ENCODE measurements at places on chromosomes 4 and X.
A peak's percentile ranks its signal among the peaks of the same experiment; 100 is the strongest.

DNA sequence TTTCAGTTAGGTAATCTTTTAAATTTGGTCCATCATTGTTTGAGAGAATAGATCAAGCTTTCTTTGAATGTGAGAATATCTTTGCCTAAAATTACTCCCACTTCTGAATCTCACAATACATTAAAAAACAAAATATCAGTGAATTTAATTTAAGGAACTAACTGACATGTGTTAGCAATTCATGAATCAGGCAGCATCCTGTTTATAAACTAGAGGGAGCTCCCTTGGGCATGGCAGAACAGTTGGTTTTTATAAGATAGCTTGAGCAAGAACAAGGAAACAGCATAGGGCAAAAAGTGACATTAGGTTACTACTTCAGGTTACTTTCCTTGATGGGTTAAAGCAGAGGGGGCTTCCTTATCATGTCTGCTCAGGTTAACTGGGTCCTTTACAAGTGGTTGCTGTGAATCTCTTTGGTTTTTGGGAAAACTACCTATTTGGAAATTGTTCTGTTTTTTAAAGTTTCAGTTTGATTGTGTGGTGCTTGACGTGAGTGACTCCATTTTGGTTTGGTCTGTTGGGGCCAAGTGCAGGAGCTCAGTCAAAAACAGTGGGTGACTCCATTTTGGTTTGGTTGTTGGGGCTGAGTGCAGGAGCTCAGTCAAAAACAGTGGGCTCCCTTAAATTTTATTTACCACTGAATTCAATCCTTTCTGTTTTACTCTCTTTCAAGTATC is 68.0 kb downstream of the PPEF2 start:
- DNase-seq: no peak

- DNase-seq: no peak
Observed at GRCh38 chr4:15167743-15168142, 165.5 kb downstream of the CPEB2 start.

DNA sequence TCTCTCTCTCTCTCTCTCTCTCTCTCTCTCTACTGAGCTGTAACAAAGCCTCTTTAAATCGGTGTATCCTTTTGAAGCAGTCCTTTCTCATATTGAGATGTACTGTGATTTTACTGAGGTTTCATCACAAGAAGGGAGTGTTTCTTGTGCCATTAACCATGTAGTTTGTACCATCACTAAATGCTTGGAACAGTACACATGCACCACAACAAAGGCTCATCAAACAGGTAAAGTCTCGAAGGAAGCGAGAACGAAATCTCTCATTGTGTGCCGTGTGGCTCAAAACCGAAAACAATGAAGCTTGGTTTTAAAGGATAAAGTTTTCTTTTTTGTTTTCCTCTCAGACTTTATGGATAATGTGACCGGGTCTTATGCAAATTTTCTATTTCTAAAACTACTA is 37.2 kb downstream of the HPF1 start:
- DNase-seq: no peak

- DNase-seq: no peak
Observed at GRCh38 chrX:6783912-6784311, 249.0 kb upstream of the VCX3A start.

GRCh38 chrX:71652405-71652804 is 14.9 kb upstream of the LOC101059915 start:
- no peak for DNase-seq

- no peak for DNase-seq
Observed at GRCh38 chrX:69293776-69294601, 128.7 kb upstream of the PJA1 start.

DNA sequence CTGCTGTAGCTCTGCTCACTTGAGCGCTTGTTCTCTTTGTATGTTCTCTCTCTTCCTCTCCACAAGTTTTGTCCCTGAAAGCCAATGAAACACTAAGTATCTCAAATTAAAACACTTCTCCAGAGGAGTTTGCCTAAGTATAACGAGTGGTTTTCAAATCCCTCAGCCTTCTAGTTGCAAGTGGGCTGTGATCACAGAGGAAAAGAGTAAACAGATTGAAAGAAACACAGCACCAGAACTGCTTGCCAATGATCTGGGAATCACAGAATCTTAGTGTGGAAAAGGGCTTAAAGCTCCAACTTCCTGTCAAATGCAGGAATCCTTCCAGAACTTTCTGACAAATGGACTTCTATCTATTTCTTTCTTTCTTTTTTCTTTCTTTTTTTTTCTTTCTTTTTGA is 4.8 kb upstream of the PRSS12 start:
- DNase-seq: no peak

DNA sequence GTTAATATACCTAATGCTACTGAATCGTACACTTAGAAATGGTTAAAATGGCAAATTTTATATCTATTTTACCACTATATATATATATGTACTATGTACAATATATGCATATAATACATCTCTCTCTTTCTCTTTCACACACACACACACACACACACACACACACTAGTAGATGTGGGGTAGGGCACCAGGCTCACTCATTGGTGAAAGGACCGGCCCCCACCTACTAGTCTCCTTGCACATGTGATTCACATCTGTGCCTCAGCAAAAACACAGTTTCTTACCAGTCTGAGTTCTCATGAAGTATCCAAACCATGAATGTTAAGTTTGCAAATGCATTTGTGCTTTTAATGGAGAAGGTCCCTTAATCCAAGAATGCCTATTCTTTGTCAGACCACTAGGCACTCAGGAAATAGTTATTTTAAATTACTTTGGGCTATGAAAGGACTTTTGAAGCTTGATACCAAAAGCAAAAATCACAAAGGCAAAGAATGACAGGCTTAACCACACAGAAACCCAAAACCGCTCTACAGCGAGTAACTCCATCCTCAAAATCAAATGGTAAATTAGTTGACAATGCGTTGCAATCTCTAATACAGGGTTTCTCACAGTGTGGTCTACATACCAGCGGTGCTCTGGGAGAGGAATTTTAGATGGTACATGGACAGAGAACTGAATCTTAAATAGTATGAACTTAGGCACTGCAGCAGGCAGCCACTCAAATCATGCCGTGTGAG is 5.8 kb downstream of the TSC22D3 start:
- DNase-seq: no peak

DNA sequence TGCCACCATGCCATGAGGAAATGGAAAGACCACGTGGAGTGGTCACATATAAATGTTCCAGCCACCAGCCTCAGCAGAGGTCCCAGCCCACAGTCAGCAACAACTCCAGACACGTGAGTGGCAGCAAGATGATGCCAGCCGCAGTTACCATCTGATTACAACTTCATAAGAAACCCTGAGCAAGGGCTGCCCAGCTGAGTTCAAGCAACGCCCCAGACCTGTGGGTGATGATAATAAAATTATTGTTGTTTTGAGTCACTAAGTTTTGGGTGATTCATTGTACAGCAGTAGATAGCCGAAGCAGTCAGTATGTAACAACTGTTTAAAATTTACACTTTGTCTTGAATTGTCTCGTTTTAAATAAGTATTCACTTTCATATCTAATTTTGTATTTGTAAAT is 5.8 kb upstream of the CCNG2 start:
- DNase-seq: no peak

- no peak for DNase-seq
Observed at GRCh38 chr4:141657550-141658250, 21.3 kb downstream of the IL15 start.

DNA sequence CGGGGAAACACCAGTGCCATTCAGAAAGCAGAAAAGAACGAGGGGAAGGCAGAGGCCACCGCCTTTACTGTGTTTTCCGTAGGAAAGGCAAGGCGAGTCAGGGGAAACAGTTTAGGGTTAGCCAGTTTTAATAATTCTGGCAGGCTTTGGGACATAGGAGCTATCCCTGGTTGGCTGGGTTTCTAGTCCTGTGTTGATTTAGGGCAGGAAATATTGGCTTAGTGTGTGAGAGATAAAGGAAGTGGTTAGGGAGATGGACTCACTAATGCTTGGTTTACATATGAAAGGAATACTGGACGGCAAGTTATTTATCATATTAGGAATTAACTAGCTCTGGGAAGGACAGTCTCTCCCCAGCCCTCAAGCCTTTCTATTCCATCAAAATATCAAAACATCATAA is 53.1 kb downstream of the SYNPO2 start:
- no peak for DNase-seq

DNA sequence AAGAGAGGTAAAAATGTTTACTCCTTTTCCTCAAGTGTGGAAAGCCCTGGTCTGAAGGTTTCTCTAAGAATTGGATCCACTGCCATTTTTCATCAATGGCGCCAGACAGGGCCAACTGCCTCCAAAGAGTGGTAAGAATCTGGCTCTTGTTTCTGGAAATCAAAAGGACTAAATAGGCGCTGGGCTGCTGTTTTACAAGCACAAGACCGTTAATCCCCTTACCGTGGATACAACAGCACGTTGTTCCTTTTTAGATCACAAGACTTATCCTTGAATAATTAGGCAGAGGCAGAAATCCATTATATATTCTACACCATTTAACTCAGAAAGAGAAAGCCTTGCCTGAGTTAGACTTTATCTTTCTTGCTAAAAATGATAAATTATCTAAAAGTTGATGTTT is 10.6 kb downstream of the CLTRN start:
- DNase-seq: no peak

- DNase-seq: peak; percentile 48
Observed at GRCh38 chrX:70168238-70169188, 8.8 kb upstream of the DGAT2L6 start.

DNA sequence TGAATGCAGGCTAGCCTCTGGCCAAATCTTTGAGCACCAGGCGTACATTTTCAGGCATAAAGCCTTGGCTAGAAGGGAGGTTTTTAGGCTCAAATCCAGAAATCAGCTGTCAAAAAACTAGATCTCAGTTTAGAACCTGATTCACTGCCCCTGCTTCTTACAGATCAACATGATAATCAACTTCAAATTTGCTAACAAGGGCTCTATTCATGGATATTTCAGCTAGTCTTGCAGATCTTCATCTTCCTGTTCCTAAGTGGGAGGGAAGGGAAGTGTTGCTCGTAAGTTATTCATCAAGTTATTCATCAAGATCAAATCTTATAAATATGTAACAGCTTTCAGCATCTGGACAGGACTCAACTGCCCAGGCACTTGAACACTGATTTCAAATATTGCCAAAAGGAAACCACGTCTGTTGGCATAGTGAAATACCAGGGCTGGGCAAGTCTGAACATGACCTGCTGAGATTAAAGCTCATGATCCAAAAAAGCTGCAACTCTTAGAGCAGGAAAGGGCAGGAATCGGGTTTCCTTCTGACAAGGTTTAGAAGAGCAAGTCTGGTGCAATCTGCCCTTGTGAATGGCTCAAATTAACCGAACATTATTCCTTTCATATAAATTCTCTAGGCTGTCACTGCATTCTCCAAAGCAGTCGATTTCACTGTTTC is 200.3 kb downstream of the PDGFC start:
- peak; percentile 33 for DNase-seq

DNA sequence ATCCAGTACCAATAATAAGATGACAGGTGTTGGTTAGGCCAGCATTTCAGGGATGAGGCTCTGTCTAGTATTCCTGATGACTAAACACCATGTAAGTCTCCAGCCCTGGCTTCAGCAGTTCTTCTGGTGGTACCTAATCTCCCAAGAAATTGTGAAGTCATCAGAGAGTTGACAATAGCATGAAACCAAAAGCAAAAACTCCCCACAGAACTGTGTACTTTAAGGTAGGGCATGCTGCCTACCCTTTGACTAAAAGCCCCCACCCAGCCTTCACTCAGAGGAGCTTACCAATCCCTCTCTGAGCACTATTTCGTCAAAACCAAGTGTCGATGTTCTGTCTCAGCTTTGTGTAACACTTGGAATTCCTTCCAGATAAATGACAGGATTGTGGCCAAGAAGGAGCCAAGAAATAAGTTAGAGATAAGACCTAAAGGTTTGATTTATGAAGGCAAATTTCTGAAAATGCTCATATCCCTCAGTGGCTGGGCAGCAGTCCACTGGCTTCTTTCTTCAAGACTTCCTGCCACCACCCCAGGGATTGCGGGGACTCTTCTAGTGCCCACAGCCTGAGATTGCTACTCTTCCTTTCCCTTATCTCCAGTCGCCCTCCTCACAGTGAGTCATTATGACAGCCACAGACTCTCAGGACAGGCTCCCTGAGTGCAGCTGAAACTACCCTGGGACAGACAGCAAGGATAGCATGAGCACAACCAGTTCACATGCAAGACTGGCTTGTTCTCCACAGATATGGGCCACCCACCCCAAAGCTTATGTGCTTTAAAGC is 67.3 kb upstream of the LHFPL1 start:
- no peak for DNase-seq

DNA sequence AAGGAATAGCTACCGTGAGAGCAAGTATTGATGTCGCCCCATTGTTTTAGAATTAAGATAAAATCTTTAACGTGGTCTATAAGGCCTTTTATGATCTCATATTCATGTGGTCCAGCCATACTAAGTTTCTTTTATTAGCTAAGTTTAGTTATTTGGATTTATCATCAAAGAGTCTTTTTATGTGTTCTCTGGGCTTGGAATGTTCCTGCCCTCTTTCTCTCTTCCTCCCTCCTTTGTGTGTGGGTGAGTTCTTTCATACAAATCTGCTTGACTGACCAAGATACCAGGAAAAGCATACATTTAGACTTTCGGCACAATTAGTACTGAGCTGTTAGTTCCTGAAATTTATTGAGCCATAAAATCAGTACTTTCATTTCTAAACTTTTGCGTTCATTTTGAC is 11.3 kb downstream of the TDO2 start:
- DNase-seq: no peak

- no peak for DNase-seq
Observed at GRCh38 chr4:14272206-14272605, 644.7 kb upstream of the BOD1L1 start.

DNA sequence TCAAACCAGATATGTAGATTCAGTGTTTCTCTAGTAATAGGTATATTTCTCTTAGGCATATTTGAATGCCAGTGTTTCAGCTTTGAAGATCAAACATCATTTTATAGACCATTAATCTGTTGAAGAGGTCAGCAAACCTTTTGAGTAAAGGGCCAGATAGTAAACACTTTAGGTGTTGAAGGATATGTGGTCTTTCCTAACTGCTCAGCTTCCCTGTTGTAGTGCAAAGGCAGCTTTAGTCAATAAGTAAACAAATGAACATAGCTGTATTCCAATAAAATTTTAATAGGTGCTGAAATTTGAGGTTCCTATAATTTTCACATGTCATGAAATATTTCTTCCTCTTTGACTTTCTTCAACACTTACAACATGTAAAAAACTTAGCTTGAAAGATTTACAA is 201.6 kb downstream of the ADGRL3 start:
- no peak for DNase-seq

GRCh38 chrX:44570522-44570921 is 27.9 kb upstream of the FUNDC1 start:
- no peak for DNase-seq

DNA sequence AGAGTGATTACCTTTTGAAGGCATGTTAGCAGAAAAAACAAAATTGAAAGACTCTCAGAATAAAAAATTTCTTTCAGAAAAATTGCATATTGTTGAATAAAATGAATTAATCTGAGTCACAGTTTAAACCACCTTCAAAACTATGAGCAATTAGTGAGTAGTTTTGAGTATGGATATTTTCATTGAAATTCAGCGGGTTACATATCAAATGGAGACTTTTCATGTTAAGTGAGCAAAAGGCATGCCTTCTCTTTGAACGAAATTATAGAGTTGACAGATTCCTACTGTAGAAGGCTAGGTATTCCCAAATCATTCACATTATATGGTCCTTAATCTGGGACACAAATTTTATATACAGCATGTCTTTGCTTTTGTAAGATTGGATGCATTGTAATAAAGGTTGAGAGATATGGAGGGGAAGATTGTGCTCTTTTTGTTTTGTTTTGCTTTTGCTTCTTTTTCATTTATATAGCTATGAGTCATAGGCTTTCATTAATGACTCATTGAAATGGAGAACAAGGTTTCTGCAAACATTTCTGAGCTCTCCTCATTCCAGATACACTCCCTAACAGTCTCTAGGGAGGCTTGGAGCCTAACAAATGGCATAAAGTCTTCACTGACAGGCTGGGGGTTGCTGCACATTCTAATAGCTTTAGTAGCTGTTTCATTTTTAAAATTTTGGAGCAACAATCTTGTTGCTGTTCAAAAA is 21.6 kb downstream of the PCDH18 start:
- DNase-seq: no peak
